ENCODE measurements at places on chromosomes 6 and 20.
A peak's percentile ranks its signal among the peaks of the same experiment; 100 is the strongest.

DNA sequence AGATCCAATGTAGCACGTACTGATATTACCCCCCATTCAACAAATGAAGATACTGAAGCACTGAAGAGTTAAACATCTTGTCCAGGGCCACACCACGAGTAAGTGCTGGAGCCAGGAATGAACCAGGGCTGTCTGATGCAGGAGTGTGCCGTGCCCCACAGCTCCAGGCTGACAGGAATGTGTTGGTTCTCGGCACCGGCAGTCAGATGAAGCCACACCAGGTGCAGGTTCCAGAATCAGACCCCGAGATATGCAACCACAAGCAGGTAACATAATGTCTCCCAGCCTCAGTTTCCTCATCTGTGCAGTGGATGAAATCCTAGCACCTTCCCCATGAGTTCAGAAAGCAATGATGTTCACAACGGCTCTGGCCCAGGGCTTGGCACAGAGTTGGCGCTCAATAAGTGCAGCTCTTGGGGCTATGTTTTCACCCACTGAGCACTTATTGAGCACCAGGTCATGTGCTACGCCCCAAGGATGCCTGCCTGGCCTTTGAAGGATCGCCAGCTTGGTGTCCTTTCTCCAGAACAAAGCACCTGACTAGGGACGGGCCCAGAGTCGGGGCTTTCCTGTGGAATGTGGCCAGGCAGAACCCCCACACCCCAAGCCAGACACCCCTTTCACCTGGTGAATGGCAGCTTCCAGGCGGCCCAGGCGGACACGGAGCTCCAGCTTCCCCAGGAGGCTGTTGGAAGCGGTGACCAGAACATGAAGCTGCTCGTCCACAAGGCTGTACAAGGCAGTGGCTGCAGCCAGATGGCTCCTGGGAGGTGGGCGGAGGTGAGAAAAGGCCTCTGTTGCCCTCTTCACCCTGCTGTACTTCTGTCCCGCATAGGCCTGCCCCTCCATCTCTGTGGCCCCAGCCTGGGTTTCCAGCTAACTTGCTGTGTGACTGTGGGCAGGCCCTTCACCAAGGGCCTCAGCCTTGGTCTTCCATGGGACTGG, 41.3 kb downstream of the KIAA1755 start:
- no peak for DNase-seq

- no peak for DNase-seq
Measured at GRCh38 chr20:63327231-63327745, 33.9 kb downstream of the CHRNA4 start.

DNA sequence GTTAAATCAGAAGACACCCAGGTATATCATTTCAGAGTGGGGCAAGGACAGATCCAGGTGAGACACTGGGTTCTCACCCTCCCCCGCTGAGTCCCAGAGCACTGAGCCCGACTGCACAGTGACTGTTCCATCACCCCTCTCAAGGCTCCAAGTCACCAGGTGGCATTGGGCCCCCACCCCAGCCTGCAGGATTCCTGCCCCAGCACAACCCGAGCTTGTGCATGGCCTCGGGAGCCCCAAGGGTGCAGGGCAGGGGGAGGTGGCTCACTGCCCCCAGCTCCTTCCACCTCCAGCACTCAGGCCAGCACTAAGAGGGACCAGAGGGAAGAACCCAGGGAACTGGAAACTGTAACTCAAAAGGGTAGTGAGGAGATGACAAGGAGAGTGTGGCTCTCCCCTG, 39.3 kb upstream of the CST5 start:
- no peak for DNase-seq

DNA sequence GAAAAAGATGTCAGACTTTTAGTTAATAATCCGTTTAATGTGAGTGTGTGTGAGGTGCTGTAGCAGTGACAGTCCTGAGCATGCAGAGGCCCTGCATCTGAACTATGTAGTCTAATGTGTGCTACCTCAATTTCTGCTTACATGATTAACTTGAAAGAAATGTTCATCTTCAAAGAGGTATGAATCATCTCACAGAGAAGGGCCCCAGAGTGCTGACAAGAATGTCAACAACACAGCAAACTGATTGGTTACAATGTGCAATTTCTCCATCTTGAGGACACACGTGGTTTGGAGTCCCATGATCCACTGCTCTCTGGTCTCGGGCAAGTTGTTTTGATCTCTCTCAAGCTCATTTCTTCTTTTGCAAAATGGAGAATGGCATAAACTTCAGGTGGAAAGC, 61.7 kb upstream of the EMILIN3 start:
- no peak for DNase-seq

GRCh38 chr6:45554591-45554990, 176.9 kb upstream of the SUPT3H start:
- DNase-seq = no peak

DNA sequence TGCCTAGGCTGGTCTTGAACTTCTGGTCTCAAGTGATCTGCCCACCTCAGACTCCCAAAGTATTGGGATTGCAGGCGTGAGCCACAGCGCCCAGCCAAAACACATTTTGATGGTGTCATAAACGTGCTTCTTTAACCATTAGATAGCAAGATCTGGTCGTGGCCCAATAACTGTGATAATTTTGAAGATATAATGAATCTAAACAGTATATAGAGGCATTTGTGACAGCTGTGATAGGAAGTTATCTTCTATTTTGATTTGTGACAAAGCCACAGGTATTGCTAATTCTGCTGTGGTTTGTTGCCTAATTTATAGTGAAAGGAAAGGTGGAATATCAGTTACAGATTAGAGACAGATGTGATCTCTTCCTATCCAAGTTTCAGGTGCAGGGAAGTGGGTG, 695 bp upstream of the OXT start:
- no peak for DNase-seq

GRCh38 chr20:33908336-33908735, 85.4 kb upstream of the RALY start:
- peak; percentile 79 for DNase-seq

GRCh38 chr6:27838945-27839625, 73.1 kb downstream of the OR2B2 start:
- peak; percentile 79 for DNase-seq

GRCh38 chr6:144349690-144350527, 64.8 kb downstream of the UTRN start:
- no peak for DNase-seq

GRCh38 chr20:9100691-9101090, 31.8 kb downstream of the PLCB4 start:
- DNase-seq = no peak

DNA sequence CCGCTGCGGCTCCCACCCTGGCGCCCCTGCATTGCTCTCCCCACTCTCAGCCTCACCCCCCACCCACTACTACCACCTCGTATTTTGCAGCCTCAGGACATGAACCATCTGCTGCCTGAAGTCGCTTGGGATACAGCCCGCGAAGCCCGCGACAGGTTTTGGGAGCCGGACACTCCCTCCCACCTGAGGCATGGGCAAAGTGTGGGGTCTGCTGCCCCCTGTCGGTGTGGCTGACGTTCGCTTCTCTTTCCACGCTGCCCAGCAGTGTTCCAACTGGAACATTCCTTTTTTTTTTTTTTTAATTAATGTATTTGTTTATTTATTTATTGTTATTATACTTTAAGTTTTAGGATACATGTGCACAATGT, 15.3 kb upstream of the LPA start:
- peak; percentile 39 for DNase-seq

DNA sequence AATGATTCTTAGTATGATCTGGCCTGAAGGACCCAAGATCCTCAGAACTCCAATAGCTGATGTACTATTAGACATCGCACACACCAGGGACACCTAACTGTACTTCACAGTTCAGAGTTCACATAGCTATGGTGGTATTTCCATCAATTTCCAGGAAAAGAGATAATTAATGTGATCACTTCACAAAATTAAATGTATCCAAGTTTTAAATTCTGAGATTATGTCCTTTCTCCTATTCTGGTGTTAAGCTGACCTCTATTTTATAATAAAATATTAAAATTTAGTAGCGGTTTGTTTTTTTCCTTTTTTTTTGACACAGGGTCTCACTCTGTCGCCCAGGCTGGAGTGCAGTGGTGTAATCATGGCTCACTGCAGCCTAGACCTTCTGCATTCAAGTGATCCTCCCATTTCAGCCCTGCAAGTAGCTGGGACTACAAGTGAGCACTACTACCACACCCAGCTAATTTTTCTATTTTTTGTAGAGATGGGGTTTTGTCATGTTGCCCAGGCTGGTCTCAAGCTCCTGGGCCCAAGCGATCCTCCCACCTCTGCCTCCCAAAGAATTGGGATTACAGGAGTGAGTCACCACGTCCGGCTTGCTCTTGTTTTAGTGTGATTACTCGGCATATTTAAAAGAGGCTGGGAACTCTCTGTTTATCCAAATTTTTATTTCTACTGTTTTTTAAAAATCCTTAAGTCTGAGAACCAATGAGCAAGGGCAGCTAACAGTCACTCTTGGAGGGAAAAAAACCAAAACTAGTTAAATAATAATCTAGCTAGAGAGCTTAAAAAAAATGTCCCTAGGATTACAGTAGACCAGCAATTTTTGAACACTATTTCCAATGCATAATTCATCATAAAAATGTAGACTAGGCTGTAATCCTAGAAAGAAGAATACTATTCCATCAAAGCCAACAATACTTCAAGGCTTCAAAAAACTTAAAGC, 16.0 kb downstream of the KIF13A start:
- DNase-seq = peak; percentile 62

DNA sequence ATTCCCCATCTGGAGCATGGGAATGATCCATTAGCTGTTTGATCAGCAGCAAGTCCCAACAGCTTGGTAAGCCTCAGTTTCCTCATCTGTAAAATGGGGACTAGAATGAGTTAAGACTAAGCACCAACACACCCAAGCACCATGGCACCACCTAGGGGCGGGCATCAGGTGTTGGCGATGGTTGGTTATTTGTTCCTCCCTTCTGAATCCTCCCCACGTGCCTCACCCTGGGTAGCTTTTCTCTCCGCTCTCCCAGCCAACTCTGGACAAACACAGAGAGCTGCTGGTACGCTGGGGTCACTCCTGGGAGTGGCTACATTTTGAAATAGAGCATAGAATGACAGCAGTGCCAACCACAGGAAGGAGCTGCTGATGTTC, 13.3 kb upstream of the ITPR3 start:
- DNase-seq = peak; percentile 42
